ENCODE measurements at places on chromosomes 6 and 20. TPM values are rescaled to one million over a fixed set of nuclear protein-coding genes. Genes with fewer than 3 reads are reported as not detected.

DNA sequence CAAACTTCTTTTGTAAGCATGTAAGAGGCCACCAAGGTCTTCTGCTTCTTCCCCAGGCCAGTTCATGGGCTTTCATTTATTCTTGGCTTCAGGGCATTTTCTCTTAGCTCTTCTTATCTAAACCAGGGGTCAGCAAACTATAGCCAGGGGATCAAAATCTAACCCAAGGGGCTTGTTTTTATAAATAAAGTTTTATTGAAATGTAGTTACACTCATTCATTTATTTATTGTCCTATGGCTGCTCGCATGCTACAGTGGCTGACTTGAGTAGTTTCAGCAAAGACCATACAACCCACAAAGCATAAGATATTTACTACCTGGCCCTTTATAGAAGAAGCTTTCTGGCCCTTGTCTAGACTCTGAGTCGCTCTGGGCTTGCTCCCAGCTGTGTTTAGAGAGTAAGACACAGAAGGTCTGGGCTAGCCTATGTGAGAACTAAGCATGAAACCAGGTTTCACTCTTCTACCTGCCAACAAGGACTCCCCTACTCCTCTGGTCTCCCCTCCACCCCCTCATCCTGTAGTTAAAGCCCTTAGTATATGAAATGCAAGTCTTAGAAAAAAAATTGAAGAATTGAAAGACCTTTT lies 43.2 kb downstream of the KHDC1L start:
- no peak for DNase-seq

- DNase-seq: no peak
Measured at GRCh38 chr6:125949069-125949468, 7.5 kb upstream of the HINT3 start.

GRCh38 chr20:9509246-9509645 lies 5.1 kb upstream of the LAMP5 start:
- no peak for DNase-seq

DNA sequence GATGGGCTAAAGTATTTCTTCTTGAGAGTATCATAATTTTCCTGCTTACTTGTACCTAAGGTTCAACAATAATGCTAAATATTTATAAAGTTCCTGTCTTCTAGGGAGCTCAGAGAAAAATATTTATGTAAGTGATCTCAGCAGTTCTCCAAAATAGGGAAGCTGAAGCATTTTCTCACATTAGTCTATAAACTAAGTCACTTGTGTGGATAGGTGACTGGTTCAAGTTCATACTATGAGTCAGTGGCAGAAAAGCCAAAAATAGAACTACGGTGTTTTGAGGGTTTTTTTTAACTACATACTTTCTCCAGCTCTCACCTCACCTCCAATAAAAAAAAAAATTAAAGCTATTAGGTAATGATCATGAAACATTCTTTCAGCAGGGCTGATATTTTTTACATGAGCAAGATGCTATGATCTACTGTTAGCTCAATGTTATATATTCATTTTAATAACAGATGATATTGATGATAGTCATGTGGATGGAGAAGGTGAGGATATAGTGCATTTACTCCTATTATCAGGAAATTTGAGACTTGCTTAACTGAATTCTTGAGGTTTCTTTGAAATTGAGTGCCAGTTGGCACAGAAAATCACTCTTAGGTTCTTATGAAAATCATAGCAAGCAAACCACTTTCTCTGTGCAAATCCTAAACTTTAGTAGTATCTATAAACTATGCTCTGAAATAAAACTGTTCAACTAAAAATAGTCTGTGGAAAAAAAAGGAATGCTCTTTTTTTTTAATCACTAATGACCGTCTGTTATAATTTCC lies 4.1 kb upstream of the MOXD1 start:
- DNase-seq: no peak

GRCh38 chr6:80969439-80969838 lies 783.0 kb downstream of the TENT5A start:
- no peak for DNase-seq

PRDM1 gene
- 10.6 TPM for total RNA-seq

ABHD16B gene
- not detected for total RNA-seq
